Stimulated activated CD8-positive, alpha-beta memory T cell treated with anti-CD3 and anti-CD28 coated beads, Interleukin-7, amount 100 ng/mL, for 1 hour (primary cell): ENCODE measurements at places on chromosomes 11 and 22.

DNA sequence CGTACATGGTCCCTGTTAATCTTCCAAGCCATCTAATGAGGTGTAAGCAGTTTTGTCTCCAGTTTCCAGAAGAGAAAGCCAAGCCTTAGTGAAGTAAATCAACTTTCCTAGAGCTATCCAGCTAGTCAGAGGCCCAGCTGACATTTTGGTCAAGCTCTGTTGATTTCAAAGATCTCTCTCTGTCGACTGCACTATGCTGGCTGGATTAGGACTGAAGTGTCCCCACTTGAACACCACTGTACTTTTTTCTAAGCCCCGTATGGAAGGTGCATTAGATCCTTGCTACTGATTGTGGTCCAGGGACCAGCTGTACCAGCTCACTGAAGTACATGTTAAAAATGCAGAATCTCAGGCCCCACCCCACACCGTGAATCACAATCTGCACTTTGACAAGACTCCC is 176.5 kb upstream of the NAV2 start:
- DNase-seq, result no peak

DNA sequence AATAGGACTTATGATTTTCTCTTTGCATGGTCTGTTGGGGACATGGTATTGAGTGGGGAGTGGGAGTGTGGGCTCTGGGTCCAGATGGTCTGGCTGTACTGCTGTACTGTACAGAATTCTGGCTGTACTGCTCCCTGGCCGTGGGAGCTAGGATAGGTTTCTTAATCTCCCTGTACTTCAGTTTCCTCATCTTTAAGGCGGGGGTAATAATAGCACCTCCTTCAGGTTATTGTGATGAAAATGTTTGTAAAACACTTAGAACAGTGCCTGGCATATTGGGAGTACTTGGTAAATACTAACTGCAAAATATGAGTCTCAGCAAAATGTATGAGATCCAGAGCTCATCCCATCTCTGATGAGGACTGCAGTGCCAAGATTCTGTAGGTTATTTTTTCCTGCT is 198.6 kb downstream of the KIF18A start:
- DNase-seq, result no peak

DNA sequence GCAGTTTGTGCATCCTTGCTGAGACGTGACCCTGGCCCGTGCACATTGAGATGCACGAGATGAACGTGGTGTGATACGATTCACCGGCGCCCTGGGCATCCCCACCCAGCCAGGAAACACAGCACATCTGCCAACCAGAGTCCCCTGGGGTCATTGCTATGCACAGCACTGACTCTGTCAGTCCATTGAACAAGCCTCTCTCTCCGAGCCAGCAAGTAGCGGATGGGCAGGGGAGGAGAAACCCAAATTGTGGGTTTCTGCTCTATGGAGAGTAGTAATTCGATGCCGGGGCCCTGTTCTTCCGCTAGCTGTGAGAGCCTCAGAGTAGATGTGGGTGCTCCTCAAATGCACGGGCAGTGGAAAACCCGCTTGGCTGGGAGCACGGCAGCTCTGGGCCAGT is 85.1 kb downstream of the ARHGAP8 start:
- no peak for DNase-seq

- no peak for DNase-seq
Observed at GRCh38 chr11:77125191-77125590, 2.9 kb upstream of the MYO7A start.

GRCh38 chr11:353179-353873 is 16.0 kb upstream of the B4GALNT4 start:
- no peak for DNase-seq

GRCh38 chr11:134503596-134503995 is 91.6 kb upstream of the B3GAT1 start:
- DNase-seq, result no peak

DNA sequence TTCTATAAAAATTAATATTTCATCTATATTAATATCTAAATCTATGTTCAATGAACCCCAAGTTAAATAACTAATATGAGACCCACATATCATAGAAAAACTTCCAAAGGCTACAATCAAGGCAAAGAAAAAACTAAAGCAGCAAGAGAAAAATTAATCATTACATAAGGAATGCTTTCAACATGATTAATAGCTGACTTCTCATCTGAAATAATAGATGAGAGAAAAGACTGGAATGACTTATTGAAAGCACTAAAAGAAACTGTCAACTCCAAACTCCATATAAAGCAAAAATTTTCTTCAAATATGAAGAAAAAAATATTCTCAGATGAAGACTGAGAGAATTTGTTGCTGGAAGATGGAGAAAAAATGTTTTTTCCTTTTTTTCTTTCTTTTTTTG is 13.0 kb downstream of the TRIM5 start:
- DNase-seq, result no peak

- no peak for DNase-seq
Observed at GRCh38 chr22:47343611-47344010, 581.2 kb downstream of the TBC1D22A start.
